T1000 (cell line): ENCODE measurements at places on chromosomes 11 and 22.

- no peak for DNase-seq
These were observed 8.1 kb upstream of the PDE2A start for GRCh38 chr11:72682238-72682857.

DNA sequence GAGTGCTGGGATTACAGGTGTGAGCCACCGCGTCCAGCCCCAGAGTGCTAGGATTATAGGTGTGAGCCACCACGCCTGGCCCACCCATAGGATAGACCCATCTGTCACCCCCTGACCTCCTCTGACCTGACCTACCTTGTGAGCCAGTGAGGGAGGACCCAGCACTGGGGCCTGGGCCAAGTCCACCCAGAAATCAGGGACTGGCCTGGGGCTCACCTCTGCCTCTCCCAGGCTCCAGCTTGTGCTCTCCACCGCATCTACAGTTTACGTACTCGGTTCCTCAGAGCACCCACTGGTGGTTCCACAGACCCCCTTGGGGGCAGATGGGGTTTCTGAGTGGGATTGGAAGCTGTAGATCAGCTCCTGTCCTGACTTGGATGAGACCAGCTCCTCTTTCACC lies 6.4 kb downstream of the SLC29A2 start:
- no peak for DNase-seq

- DNase-seq: no peak
These were observed 87.4 kb upstream of the SLC6A5 start for GRCh38 chr11:20511982-20512381.

GRCh38 chr11:86370922-86371594 lies 3.6 kb upstream of the CCDC81 start:
- DNase-seq: no peak

- no peak for DNase-seq
These were observed 260.2 kb upstream of the ISX start for GRCh38 chr22:34805771-34806170.

DNA sequence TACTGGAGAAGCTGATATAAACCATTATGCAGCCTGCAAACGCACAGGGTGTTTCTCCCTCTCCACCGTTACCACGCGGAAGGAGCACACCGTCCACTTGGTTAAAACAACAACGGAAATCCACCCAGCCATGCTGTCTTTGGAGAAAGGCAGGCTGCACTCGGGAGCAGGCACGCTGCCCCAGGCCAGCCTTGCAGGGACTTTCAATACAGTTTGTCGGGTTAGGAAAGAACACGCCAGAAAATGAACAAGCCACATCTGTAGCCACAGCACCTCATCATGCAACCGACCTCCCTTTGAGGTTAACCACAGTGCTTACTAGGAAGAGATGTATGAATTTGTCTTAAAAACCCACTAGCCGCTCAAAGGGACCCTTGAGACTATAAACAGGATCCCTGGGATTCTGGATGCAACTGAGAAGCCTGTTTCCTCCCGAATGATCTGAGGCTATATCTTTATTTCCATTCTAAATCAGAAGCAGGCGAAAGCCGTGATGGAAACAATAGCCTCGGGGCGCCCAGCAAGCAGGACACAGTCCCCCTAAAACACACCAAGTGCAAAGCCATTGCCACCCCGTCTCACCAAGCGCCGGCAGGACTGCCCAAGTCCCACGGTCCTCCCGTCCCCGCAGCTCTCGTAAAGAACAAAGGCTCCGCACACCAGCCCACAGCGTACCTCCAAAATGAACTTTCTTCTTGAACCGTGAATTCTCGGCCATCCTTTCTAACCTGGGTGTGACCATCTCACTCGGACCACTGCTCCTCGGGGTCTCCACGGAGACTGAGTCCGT lies 318.9 kb downstream of the CTTN start:
- DNase-seq: peak; percentile 65

GRCh38 chr11:66220566-66220935 lies 47.9 kb upstream of the RAB1B start:
- no peak for DNase-seq

GRCh38 chr11:3866836-3867208 lies 11.4 kb downstream of the STIM1 start:
- no peak for DNase-seq

- no peak for DNase-seq
These were observed 1459.9 kb downstream of the BRD1 start for GRCh38 chr22:48367731-48368130.
